Stimulated activated CD8-positive, alpha-beta memory T cell treated with anti-CD3 and anti-CD28 coated beads, Interleukin-7, amount 100 ng/mL, for 48 hours (primary cell): ENCODE measurements at places on chromosomes 13 and 19.

GRCh38 chr19:15508035-15508710 lies at the start of gene CYP4F22:
CYP4F22 (plus strand) TSS chr19:15508525; CDS start chr19:15525337, 16,812 bp downstream.
- no peak for DNase-seq

GRCh38 chr13:46561286-46561685 lies 8.3 kb downstream of the LRCH1 start:
- DNase-seq, result no peak

- peak; percentile 51 for DNase-seq
Observed at GRCh38 chr19:14472202-14472938, 2.8 kb downstream of the PTGER1 start.

- no peak for DNase-seq
Observed at GRCh38 chr19:12825254-12826131, 8.9 kb downstream of the RTBDN start.

- DNase-seq, result no peak
Observed at GRCh38 chr13:104584481-104584880, 1518.3 kb upstream of the SLC10A2 start.

DNA sequence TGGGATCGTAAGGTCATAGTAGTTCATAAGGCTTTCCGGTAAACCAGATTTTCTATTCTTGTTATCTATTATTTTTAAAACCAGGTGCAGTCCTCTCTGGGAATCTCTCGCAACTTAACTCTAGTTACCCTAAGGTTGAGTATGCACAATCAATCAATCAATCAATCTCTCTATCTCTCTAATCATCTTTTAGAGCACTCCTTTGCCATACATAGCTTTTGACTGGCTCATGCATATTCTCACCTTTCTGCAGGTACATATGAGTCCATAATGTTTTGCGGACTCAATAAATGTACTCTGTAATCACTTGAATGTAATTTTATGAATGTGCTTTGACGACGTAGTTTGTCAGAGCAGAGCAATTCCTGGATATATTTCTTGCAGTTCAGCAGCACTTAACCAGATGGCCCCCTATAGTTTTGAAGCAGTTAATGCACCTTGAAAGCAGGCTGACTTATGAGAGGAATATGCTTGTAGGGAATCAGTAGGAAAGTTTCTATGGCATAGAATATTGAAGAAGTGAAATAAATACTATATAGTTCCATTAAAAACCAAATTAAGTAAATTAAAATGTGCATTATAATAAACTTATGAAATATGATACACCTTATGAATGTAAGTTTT lies 524.7 kb downstream of the GPC5 start:
- DNase-seq, result no peak

DNA sequence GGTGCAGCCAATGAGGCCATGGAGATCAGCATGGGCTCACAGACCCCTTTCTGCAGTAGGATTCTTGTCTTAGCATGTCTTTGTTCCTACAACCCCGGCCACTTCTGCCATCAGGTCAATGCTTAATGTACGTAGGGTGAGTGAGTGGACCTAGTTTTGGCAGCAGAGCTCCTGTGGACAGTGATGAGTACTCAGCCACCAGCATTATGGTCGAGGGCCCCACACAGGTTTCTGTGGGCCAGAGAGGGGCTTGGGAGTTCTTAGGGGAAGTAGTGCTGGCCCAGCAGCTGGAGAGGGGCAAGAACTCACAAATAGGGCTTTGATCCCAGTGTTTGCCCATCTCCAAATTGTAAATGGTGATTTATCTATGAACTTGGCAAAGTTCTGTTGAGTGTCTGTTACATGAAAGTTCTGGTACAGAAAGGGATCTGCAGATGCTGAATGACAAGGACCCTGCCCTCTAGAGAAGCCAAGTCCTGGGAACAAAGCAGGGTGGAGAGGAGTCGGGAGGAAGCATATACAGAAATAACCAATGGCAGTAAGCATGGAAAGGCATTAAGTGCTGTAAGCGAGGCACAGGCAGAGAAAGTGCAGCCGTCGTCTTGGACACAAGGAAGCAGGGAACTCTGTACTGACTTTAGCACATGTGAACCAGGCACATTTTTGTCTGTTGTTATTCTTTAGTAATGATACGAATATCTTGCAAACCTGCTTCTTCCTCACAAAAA lies 185.1 kb downstream of the MTUS2 start:
- DNase-seq, result no peak

- DNase-seq, result no peak
Observed at GRCh38 chr13:107367258-107367657, 799.3 kb upstream of the ARGLU1 start.

GRCh38 chr19:48069435-48069834 lies 25.6 kb upstream of the CABP5 start:
- no peak for DNase-seq
